Amniotic stem cell (primary cell): ENCODE measurements at places on chromosomes 2 and 18.

- DNase-seq, result no peak
Observed at GRCh38 chr2:80560326-80560725, 255.8 kb upstream of the LRRTM1 start.

- DNase-seq, result no peak
Observed at GRCh38 chr18:36811430-36811829, 17.4 kb downstream of the TPGS2 start.

DNA sequence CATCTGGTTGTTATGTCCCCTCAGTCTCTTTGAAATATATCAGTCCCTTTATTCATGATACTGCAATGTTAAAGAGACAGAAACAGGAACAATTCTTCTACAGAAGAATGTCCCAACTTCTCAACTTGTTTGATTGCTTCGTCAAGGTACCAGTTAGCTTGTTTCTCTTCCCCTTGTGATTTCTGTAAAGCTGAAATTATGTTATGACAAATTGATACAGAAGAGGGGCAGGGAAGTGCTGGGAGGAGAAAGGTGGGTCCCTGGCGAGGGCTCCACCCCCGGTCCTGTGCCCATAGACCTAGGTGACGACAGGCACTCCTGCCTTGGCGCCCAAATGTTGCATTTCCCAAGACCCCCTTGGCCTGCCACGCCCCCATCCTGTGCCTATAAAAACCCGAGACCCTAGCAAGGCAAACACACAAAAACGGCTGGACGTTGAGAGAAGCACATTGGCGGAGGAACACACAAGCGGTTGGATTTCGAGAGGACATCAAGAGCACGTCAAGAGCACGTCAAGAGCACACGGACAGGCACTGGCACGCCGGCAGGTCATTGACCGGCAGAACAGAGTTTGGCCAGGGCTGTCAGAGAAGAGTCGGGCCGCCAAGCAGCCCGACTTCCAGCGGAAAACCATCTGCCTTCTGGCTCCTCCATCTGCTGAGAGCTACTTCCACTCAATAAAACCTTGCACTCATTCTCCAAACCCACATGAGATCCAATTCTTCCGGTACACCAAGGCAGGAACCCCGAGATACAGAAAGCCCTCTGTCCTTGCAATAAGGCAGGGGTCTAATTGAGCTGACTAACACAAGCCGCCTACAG is 11.5 kb upstream of the RTN4 start:
- DNase-seq, result no peak

- no peak for DNase-seq
Observed at GRCh38 chr18:46264255-46264654, 160.1 kb downstream of the HAUS1 start.

GRCh38 chr18:30406728-30407127 is 635.8 kb downstream of the DSC3 start:
- DNase-seq, result no peak

DNA sequence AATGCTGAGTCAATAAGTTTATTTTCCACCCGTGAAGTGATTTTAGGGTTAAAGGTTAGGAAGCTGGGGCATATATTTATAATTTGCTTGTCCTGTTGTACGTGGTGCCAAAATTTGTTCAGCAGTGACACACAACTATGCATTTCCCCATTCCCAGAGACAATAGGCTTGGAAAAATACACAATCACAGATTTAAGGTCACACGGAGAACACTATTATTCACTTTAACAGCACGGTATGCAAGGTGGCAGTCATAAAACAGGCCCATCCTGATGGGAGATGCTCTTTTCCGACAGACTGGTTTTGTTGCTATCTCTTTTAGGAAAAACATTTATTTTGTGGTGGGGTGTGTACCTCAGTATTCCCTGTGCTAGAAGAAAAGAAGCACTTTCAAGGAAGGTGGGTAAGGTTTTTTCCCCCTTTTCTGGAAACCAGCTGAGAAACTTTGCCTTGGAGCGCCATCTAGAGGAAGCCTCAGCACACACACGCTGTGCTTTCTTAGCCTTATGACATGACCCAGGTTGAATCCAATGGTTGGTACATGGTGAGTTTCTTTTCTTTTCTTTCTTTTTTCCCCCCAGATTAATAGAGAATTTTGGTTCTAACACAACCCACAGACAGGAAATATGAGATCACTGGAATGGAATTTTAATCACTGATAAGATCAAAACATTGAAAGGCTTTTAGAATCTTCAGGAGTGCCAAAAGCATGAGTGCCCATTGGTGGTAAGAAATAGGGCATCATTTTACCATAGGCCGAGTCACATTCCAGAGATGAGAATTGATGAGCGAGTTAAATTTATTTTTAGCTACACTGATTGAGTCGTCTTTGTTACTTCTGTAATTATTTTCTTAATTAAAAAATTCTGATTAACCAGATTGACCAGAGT is 332.1 kb downstream of the AGPS start:
- peak; percentile 16 for DNase-seq

DNA sequence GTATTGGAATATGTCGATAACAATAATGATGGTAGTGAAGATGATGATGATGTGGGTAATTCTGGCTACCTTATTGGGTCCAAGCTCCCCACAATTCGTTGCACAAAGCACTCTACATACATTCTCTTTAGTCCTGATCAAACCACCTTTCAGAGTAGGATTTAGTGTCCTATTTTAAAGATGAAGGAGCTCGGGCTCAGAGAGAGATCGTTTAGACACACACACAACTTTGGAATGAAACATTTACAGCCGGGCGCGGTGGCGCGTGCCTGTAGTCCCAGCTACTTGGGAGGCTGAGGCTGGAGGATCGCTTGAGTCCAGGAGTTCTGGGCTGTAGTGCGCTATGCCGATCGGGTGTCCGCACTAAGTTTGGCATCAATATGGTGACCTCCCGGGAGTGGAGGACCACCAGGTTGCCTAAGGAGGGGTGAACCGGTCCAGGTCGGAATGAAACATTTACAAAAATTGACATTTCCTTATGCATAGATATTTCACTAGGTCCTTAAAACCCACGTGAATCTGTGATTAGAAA is 50.7 kb downstream of the GREB1 start:
- DNase-seq, result no peak

DNA sequence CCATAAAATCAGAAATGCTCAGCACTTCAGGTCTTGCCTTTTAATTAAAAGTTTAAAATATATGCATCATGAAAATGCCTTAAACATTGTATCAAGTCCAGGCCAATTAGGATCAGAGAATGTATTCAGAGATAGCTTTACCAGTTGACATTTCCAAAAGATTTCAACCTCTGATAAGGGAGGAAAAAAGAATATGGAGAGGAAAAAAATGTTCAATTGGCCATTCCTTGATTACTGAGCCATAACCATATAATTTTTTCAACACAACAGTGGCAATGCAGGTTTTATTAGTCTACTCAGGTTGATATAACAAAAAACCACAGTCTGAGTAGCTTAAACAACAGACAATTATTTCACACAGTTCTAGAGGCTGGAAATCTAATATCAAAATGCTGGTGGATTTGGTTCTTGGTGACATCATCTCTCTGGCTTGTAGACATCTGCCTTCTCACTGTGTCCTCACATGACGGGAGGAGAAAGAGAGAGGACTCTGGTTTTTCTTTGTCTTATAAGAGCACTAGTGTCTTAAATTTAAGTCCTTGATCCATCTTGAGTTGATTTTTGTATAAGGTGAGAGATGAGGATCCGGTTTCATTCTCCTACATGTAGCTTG is 111.9 kb downstream of the IRS1 start:
- no peak for DNase-seq

DNA sequence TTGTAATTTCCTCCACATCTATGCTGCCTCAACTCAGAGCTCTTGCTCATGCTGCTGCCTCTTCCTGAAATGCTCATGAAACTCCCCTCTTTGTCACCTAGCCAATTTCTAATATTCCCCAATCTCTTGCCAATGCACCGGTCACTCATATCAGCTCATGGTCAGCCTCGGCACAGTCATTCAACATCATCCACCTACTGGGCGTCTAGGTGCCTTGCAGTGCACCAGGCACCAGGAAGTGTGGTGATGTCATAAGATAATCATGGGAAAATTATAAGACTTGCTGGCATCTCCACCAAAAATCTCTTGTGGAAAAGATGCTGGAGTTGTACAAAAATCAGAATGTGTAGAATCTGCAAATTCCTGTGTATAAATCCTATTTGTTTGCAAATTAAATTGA is 52.6 kb upstream of the RAB27B start:
- peak; percentile 59 for DNase-seq

- DNase-seq, result peak; percentile 48
Observed at GRCh38 chr2:38935568-38936172, 46.0 kb downstream of the ARHGEF33 start.

- no peak for DNase-seq
Observed at GRCh38 chr2:156986339-156986988, 271.0 kb upstream of the GALNT5 start.

GRCh38 chr2:84732897-84733778 is 147.7 kb downstream of the TRABD2A start:
- no peak for DNase-seq

DNA sequence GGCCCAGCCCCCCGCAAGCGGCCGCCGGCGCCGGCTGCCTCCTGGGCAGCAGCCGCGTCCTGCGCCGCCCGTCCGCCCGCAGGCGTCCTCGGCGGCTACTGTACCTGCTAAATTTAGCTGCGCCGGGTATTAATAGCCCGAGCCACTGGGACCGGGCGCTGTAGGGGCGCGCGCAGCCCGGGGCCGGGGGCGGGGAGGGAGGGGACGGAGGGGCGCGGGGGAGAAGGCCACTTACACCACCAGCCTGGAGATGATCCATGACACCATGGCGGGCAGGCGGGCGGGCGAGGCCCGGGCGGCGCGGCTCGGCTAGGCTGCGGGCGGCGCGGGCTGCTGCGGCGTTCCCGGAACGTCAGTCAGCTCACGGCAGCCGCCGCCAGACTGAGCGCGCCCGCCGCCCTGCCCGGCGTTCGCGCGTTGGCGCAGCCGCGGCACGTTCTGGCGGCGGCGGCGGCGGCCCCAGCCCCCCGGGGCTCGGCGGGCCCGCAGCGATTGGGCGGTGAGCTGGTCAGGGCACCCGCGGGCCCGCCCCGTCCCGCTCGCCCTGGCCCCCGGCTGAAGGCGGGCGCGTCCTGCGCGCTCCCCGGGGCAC is at the start of gene REEP1:
REEP1 (minus strand) TSS at position 383 of the 592 bp plus-strand sequence; CDS start at position 267, 116 bp downstream.
- no peak for DNase-seq

DNA sequence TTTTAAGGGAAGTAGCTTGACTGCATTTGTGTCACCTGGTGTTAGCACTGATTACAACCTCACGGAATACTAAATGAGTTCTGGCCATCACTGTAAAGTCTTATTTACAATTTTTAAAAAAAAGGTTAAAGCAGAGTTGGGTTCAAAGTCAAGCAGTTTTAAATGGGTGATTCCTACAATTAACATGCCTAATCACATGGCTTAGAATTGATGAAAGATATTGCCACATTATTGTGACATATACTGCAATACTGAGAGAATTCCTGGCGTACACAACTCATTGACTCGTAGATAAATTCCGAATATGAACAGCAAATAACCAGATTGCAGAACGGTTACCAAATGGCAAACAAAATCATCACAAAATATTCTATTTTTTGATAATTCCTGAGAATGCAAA is 34.2 kb downstream of the ROCK2 start:
- no peak for DNase-seq

DNA sequence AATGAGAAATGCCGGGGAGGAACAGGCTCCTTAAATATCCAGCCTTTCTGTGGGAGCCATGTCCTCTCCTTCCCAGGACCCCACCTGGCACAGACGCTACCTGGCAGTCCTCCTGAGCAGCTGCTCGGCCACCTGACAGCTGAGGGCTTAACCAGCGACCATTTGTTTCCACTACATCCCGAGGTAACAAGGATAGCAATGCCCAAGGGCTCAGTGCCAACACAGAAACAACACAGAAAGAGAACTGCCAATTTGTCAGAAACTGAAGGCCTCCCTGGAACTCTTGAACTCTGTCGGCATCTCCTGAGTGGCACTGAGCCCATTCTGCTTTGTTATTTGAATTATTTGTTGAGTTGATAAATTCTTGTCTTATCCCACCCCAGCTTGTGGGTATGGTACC is 122.2 kb upstream of the ARHGAP28 start:
- DNase-seq, result no peak

GRCh38 chr2:225074919-225075681 is 32.8 kb upstream of the DOCK10 start:
- DNase-seq, result no peak

GRCh38 chr2:18800240-18800971 is 211.0 kb upstream of the NT5C1B start:
- DNase-seq, result no peak

- DNase-seq, result no peak
Observed at GRCh38 chr2:70560442-70560841, 6.8 kb upstream of the TGFA start.

- no peak for DNase-seq
Observed at GRCh38 chr2:55742996-55743395, 49.4 kb upstream of the PNPT1 start.

DNA sequence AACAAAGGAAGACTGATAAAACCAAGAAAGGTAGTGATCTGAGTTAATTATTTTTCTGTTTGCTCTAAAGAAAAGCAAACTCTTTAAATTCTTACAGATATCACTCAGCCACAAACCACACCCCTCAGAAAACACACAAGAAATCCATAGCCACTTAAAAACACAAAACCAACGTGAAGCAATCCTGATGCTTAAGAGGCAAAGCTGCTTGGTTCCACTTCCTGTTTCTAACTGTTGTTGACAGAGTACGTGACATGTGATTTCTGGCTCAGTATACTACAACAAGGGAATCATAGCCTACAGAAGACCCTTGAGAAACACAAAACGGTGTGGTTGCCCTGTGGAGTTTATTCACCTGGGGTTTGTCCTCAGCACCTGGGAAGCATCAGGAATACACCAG is 240.9 kb upstream of the APCDD1 start:
- DNase-seq, result no peak

DNA sequence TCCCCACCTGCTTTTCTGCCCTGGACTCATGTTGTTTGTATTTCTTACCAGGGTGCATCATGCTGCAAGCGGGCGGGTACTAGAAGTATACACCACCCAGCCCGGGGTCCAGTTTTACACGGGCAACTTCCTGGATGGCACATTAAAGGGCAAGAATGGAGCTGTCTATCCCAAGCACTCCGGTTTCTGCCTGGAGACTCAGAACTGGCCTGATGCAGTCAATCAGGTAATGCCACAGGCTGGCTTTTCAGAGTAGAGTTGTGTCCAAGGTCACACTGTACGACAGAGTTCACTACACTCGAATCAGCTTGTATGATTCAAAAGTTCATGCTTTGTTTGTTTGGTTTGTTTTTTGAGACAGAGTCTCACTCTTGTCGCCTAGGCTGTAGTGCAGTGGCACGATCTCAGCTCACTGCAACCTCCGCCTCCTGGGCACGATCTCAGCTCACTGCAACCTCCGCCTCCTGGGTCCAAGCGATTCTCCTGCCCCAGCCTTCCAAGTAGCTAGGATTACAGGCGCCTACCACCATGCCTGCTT is 19.4 kb downstream of the SRSF7 start:
- no peak for DNase-seq

GRCh38 chr18:26826656-26827235 is 38.8 kb downstream of the AQP4 start:
- no peak for DNase-seq

DNA sequence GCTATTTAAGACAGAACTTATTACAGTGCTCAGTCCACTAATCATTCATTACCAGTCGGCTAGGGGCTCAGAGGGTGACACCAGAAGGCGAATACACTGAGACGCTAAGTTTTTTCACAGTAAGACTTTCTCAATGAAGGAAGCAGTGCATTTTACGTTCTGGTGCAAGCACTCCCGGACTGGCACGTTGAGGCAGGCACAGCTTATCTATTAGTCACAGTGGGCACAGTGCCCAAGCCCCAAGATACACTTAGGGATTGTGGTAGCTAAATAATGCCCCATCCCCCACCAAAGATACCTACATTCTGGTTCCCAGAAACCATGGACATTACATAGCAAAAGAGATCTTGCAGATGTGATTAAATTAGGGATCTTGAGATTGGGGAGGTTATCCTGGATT is 32.6 kb upstream of the BCL11A start:
- DNase-seq, result no peak

GRCh38 chr2:232142049-232142448 is 180.5 kb downstream of the DIS3L2 start:
- no peak for DNase-seq
